ENCODE measurements at places on chromosomes 1 and 21.

DNA sequence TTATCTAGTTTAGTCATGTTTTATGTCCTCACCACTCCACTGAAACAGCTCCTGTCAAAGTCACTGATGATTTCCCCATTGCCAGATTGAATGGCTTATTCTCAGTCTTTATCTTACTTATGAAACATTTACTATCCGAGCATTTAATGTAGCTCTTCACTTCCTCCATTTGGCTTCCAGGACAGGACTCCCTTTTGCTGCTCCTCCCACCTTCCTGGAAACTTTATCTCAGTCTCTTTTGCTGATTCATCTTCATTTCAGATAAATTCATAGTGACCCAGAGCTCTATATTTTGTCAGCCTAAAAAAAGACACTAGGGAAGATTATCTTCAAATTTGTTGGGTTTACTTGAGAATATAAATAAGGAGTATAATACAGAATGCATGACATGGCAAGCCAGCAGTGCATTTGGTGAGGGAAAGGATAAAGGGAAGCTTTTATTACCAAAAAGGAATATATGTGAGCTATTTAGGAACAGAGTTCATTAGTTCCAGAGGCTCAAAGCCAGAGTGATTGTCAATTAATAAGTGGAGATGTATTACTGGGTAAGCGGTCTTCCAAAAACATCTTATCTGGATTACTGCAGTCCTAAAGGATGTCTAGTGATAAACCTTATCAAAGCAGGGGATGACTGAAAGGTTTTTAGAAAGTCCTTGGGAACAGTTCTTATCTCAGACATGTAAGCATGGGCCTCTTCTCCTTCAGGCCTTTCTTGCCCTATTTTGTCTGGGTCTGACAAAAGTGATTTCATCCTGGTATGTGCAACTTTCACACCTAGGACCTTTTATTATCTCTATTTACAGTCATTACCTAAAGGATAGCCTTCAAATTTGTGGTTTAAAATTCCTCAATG is 25.6 kb downstream of the IL23R start:
- no peak for DNase-seq

GRCh38 chr1:171663036-171663853 is 10.8 kb upstream of the MYOC start:
- no peak for DNase-seq

DNA sequence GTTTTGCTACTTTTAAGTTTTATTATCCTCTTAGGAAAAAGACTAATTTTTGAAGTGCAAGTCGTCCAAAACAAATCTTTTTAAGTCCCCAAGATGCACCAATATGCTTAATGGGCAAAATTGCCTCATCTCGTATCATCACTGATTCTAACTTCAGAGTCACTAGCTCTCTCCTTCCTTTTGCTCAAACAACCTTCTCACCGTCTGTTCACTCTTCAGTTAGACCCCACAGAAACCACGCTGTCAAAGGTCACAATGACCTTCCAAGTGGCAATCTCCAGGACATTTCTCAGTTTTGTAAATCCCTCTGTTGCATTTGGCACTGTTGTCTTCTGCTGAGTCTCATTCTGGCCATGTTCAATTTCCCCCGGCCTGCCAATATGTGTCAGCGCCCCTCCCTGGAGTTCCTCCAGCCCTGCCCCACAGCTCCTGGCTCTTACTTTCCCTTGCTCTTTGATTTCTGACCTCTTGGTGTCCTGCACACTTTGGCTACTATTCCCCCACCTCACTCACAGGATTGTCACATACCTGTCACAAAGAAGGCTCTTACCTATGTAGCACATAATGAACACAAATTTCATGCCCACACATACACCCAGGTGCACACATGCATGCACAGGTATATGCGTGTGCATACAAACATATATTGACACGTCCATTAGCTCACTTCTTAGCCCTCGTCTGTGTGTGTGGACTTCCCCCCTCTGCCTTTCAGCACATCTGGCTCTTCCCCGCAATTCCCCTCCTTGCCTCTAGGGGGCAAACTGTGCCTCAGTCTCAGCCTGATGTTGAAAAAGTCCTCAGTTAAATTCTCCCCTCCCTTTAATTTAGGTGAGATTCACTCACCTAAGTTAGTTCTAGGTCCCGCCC is 354.0 kb upstream of the DUSP10 start:
- DNase-seq, result peak; percentile 62

GRCh38 chr1:145858238-145858900 is 512 bp downstream of the PIAS3 start:
- peak; percentile 68 for DNase-seq

DNA sequence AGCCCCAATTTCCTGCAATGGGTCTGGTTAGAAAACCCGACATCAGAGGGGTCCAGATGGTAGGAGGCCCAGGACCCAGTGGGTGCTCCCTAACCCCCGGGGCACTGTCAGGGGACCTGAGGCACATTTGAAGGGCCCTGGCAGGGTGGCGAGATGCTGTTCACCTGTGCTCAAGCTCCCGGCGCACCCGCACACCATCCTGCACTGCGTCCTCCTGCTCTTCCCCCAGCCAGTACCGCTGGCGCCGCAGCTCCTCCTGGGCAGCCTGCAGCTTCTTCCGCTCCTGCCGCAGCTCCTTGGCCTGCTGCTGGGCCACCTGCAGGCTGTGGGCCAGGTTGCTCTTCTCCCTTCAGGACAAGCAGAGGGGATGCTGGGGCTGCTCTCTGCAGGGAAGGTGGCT is 36.0 kb downstream of the RNU1-1 start:
- no peak for DNase-seq

DNA sequence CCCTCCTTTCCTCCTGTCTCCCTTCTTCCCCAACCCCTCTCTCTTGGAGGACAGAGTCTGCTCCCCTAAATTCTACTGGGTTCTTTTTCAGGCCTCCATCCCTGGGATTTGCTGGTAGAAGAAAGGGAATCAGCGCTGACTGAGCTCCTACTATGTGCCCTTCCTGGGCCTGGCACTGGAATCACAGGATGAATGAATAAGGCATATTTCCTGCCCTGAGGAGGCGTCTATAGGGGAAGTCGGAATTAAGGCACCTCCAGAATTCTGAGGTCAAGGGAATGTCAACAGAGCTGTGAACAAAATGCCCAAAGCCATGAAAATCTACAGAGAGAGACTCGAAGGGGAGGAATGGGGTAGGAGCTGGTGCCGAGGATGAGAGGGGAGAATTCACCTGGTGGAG is 17.4 kb upstream of the BTG2 start:
- DNase-seq, result no peak

DNA sequence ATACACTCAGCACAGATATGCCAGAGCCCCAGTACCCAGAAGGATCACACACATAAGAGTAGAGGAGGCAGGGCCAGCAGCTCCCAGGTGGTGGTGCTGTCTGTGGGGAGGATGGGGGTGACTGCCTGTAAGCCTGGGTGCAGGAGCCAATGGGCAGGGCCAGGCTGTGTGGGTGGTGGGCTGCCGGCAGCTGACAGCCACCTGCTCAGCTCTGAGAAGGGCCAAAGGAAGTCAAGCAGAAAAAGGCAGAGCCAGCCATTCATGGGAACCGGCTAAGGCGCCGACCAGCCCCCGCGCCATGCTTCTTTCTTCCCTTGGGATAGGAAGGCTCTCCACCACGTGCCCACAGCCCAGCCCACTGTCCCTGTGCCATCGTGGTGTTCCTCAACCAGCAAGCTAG is 14.1 kb downstream of the PIK3C2B start:
- DNase-seq, result peak; percentile 75
